ENCODE measurements at places on chromosomes 2 and 18. TPM values are rescaled to one million over a fixed set of nuclear protein-coding genes. Genes with fewer than 3 reads are reported as not detected.

DNA sequence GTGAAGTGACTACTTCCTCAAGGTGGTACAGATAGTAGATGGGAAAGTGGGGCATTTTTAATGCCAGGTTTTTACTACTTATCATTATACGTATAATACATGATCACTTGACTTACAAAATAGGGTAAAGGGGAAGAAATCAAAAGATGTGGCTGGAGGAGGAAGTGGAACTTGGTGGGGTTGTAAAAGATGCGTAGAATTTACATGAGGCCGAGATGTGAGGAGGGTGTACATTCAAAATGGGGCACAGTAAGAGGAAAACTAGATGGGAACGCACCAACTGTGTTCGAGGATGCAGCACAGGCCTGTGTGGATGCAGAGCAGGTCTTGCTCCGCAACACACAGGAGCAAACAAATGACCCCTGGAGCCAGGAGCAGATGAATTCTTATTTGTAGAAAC is 403.3 kb downstream of the TXNL1 start:
- no peaks in the 10 kb centered on the region for H3K36me3 ChIP-seq
- peaks cover 12% of the 10 kb centered on the region for H3K27me3 ChIP-seq
- H3K4me3 ChIP-seq: no peak overlapping the region
- no peak for DNase-seq
- peaks cover 2% of the 10 kb centered on the region for H3K4me1 ChIP-seq
- H3K27ac ChIP-seq: peak overlapping the region; percentile 35

The PSMA8 gene
- total RNA-seq: 3.6 TPM

The FOXI3 gene
- total RNA-seq: not detected

DNA sequence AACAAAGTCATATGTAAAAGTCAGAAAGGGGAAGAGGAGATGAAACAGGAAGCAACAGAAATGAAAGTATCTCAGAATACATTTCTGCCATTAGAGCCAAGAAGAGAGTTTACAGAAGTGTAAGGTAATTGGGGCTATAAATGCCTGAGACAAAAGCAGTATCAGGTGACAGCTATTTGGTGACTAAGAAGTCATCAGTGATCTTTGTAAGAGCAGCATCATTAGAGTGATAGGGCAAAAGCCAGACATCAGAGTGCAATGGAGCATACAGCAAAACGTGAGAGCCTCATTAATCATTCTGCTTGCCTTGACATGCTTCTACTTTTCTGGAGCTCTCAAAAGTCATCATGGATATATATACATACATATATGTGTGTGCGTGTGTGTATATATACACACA is 804.7 kb upstream of the PIK3C3 start:
- no peak overlapping the region for H3K4me3 ChIP-seq
- H3K27ac ChIP-seq: no peak overlapping the region
- DNase-seq: no peak
- no peaks in the 10 kb centered on the region for H3K36me3 ChIP-seq

- no peaks in the 10 kb centered on the region for H3K27me3 ChIP-seq
- peaks cover 3% of the 10 kb centered on the region for H3K4me1 ChIP-seq
Observed at GRCh38 chr2:44496130-44496529, 134.4 kb downstream of the CAMKMT start.

DNA sequence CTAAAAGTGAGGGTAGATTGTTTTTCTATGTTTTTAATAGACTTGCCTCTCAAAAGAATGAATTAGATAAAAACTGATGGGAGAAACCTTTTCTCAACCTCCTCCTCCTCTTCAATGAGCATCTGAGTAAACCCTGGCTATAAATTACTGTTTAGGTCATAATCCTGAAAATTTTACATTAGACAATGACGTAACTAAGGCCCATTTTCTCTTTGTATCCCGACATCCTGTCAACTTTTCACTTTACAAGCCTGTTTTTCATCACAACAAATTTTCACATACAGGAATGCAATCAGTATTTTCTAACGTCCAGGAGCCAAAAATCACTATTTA is 1.3 kb downstream of the SPIRE1 start:
- no peak overlapping the region for H3K27ac ChIP-seq
- no peak for DNase-seq
- H3K4me3 ChIP-seq: peak overlapping the region; percentile 80
- H3K27me3 ChIP-seq: peaks cover 37% of the 10 kb centered on the region

The CNGA3 gene
- total RNA-seq: not detected

GRCh38 chr2:71253476-71253875 is 26.6 kb upstream of the PAIP2B start:
- no peaks in the 10 kb centered on the region for H3K36me3 ChIP-seq
- no peak for DNase-seq
- no peak overlapping the region for H3K4me3 ChIP-seq
- peaks cover 36% of the 10 kb centered on the region for H3K27me3 ChIP-seq
- H3K4me1 ChIP-seq: peaks cover 3% of the 10 kb centered on the region

The POTEC gene
- not detected for total RNA-seq

GRCh38 chr2:119645173-119645855 is 33.7 kb upstream of the TMEM177 start:
- no peaks in the 10 kb centered on the region for H3K36me3 ChIP-seq
- peaks cover 3% of the 10 kb centered on the region for H3K4me1 ChIP-seq
- no peak overlapping the region for H3K4me3 ChIP-seq
